ENCODE measurements at places on chromosomes 3 and 15.

- DNase-seq: peak; percentile 43
Observed at GRCh38 chr3:169813757-169814517, 1.2 kb upstream of the LRRC34 start.

DNA sequence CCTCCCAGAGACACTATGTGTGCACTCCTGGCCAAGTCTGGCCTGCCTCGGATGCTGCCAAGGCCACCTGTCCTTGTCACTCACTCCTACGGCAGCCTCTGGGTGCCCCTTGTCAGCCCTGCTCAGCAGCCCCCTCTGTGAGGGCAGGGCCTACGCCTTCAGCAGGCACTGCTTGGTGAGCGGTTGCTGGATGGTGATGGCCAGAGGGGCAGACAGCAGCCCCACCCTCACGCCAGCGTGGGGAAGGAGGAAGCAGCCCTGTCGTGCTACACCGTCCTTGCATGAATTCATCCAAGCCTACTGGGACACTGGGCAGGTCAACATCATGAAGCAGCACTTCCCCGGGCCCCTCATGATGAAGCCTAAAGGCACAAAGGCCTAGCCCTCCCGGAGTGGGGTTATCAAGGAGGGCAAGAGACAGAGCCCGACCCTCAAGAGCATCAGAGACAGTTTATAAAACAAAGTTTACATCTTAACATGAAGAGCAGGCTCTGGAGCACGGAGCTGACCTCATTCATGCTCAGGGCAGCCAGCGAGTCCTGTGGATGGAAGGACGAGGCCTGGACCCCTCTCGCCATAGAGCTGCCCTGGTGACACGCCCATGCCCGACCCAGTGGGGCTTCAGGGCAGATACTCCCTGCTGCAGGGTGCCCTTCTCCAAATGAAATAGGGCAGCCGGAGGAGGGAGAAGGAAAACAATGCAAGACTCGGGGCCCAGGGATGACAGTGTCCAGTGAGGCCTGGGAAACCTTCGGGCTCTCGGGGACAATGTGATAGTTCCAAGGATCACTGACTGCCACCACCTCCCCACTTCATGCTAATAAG, 25.3 kb downstream of the CHDH start:
- no peak for DNase-seq

DNA sequence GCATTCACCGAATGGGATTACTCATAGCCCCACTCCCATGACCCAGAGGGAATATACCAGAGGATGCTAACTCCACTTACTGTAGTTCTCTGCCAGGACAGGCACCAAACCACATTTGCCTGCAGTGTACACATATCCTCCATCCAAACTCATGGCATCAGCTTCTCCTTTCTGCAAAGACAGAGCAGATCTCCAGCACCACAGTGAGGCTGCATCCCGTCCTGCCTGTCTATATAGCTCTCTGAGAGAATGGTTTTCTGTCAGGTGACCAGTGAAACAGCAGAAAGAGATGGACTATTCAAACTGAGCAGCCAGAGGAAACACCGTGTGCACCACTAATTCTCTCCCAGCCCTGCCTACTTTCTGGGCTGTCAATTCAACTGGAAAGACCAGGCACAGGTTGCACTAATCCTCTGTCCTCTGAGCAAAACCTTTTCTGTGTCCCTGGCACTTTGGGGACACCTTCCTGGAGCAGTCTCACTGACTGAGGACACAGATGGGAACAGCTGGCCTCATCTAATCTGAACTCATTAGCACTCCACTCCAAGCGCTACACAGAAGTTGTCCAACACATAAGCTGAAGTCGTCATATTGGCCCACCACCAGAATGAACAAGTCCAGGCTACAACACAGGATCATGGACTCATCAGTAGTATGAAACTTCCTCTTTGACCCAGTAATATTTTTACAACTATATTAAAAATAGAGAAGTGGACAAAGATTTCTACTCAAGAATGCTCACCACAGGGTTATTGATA, 17.3 kb downstream of the LTF start:
- DNase-seq: no peak

DNA sequence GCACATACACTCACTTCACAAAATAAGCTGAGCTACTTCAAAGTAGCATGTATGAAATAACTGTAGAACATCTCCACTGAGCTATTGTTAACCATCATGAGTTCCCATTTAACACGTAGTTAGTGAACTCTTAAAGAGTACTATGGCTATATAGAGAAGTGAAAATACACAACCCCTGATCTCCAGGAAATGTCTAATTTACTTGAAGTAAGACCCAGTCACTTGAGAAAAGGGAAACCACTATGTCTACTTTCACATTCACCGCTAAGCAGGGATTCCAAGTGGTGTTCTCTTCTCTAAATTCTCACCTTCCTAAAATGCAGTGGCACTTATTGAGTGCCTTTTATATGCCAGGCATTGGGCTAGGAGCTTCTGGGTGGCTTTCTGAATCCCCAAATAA, 35.0 kb upstream of the COLQ start:
- no peak for DNase-seq

GRCh38 chr15:85730001-85730820, 64.5 kb downstream of the KLHL25 start:
- DNase-seq: peak; percentile 69

DNA sequence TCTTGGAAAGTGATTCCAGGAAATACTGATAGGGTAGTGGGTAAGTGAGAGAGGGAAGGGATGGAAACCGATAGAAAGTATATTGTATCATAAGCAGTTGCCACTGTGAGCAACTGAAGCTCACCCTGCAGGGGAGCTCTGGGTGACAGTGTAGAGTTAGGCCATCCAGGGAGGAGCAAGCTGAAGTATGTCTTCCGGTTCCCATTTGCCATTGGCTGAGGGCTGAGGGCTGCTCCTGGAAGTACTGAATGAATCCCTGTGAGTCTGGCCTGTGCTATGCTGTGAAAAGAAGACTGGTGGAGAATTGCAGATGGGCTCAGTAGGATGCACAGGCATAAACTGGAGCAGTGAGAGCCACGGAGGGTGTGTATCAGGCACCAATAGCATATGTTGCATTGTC, 348.3 kb downstream of the MFSD1 start:
- no peak for DNase-seq

- no peak for DNase-seq
Observed at GRCh38 chr3:47008234-47008796, 28.8 kb downstream of the NBEAL2 start.

DNA sequence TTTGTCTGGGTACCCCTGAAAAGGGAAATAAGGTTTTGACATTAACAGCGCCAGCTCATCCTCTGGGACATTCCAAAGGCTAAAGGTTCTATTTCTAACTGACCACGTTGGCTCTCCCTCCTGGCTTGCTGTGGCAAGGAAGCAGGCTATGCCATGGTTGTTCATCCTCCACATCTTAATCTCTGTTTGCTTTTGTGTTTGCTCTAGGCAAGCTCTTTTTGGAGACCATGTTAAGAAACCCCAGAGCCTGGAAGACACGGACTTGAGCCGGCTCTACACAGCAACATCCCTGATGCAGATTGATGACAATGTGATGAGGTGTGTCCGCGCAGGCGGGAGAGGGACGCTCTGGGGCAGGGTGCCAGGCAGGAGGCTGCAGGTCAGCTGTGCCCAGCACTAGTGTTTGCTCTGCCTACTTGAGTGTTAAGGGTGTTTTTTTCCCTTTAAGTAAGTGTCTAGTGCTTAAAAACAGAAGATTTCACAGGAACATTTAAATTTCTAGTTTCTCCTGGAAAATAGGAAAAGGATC, 33.3 kb downstream of the RLBP1 start:
- peak; percentile 63 for DNase-seq

GRCh38 chr3:71317749-71318457, 265.6 kb downstream of the FOXP1 start:
- DNase-seq: no peak

DNA sequence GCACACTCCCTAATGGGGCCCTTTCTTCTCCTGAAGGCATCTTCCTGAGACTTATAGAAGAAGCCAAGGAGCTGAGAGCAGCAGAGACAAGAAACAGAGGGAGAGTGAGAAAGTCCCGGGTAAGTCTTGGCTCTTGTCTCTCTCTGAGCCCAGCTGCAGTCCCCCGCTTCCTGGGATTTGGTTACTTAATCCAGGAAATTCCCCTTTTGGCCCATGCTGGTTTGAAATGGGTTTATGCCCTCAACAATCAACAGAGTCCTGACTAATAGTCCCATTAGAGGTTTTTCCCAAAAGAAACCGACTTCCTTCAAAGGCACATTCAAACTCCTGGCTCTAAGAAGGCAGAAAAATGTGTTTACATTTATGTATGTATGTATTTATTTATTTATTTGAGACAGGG, 22.0 kb downstream of the TMEM158 start:
- peak; percentile 80 for DNase-seq

DNA sequence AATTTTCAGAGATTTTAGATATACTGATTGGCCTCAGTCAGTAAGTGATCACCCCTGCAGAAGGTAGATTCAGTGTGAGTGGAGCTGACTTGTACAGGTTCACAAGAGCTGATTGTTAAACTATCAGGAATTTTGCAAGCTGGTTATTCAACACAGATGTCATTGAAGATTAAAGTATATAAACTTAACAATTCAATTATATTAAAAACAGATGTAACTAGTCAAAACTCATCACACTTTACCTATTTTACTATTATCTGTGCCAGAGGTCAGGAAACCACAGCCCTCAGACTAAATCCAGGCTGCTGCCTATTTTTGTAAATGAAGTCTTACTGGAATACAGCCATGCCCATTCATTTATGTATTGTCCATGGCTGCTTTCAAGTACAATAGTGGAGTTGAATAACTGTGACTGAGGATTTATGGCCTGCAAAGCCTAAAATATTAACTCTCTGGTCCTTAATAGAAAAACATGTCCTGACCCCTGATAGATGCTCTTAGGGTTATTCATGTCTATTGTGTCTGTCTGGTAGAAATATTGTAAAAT, 429.3 kb upstream of the PDZRN3 start:
- no peak for DNase-seq

DNA sequence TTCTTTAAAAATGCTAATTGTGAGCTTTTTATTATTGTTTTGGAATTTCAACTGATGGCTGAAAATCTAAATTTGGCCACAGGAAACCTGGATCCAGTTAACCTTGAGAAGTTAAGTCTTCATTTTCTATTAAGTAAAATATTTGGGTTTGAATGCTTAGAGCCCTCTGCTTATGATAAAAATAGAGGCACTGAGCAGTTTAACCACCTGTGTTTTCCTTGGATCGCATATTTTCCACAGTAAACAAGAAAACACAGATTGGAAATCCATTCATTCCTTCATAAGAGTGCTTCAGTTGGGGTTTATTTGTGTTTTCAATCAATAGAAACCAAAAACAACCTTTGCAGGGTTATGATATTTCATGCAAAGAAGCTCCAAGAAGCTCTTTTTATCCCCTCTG, 77.2 kb upstream of the HES1 start:
- no peak for DNase-seq

DNA sequence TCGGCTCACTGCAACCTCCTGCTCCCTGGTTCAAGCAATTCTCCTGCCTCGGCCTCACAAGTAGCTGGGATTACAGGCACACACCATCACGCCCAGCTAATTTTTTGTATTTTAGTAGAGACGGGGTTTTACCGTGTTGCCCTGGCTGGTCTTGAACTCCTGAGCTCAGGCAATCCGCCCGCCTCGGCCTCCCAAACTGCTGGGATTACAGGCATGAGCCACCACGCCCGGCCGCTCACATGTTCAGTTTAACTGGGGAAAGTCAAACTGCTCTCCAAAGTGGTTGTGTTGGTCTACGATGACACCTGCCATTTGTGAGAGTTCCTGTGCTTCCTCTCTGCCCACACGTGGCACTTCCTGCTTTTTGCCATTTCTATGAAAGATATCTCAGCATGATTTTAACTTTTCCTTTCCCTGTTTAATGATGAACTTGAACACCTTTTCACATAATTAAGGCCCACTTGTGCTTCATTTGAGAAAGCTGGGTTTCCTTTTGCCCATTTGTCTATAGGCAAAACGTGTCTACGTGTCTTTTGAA, 877 bp upstream of the GP5 start:
- DNase-seq: no peak

DNA sequence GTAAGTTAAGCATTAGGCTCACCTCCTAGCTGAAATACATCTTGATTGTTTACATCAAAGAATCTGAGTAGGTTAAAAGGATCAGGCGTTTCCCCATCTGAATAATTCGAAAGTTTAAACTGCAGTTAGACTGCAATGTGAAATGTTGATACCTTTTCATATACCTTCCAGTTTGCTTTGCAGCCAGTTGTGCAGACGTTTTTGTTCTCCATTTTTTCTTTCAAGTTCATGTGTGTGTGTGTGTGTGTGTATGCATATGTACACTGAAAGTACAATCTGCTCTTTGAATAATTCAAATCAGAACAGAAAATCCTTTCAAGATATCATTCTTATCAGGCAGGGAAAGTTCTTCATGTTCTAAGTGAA, 2.9 kb downstream of the ITPR1 start:
- no peak for DNase-seq

- DNase-seq: no peak
Observed at GRCh38 chr3:5758699-5759098, 571.2 kb downstream of the EDEM1 start.

DNA sequence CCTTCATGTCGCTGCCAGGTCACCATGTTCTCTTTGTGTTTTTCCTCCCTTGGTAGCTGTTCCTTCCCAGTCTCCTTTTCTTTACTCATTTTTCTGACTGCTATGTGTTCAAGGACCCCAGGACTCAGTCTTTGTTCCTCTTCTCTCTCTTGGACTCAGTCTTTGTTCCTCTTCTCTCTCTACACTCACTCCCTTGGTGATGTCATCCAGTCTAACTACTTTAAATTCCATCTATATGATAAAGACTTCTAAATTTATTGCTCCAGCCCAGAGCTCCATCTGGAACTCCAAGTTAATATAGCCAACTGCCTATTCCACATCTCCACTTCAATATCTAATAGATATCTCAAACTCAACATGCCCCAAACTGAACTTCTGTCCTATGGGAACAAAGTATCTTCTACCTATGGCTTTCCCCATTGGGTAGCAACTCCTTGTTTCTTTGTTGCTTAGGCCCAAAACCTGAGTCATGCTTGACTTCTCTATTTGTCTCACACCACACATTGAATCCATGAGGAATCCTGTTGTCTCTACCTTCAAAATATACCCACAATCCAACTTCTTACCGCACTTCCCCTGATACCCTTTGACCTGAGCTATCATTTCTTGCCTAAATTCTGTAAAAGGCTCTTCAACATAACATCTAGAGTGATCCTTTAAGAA, 4.9 kb upstream of the DYNC1LI1 start:
- no peak for DNase-seq

DNA sequence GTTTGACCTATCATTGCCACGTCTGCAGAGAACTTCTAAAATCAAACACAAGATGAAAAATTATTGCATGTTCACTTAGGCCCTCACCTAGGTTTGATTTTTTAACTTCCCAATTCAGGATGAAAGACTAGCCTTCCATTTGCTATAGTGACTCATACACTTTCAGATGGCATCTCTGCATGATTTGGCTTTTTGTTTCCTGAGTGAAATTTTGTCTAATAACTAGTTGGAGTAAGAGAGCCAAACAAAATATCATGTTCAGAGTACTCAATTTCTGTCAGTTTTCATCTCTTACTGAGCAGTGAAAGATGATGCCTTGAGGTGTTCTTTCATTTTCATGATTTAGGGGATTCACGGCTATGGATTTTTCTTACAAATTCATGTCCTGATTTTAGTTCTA, 122.9 kb downstream of the NSUN3 start:
- DNase-seq: peak; percentile 3

- DNase-seq: no peak
Observed at GRCh38 chr15:48546296-48546695, 99.2 kb downstream of the FBN1 start.

- no peak for DNase-seq
Observed at GRCh38 chr15:81073801-81074200, 60.3 kb upstream of the CFAP161 start.

GRCh38 chr3:188268336-188268735, 114.4 kb downstream of the LPP start:
- no peak for DNase-seq

GRCh38 chr3:197378985-197379718, 80.7 kb upstream of the DLG1 start:
- no peak for DNase-seq

Data from kidney tubule cell (primary cell).